ENCODE measurements at places on chromosomes 6 and 20.

- DNase-seq: no peak
Measured at GRCh38 chr20:52150440-52151258, 40.9 kb downstream of the ZFP64 start.

GRCh38 chr6:40871424-40871823, 167.6 kb downstream of the UNC5CL start:
- no peak for DNase-seq

DNA sequence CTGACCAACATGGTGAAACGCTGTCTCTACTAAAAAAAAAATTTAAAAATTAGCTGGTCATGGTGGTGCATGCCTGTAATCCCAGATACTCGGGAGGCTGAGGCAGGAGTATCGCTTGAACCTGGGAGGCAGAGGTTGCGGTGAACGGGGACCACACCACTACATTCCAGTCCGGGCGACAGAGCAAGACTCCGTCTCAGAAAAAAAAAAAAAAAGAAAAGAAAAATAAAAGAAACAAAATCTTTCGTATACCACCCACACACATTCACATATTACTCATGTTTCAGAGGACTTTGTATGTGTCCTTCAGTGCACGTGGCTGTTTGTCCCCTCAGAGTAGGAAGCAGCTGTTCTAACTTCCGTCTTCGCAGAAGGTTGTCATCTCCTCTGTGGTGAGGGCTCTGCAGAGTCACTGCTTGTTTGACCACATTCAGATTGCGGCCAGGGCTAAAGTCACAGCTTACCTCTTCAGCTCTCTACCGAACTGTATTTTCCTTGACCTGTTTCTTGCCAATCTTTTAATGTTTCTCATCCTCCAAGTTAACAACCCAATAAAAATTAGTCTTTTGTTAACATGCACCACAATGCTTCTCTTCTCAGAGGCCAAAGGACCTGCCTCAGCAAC, 36.6 kb upstream of the HIVEP1 start:
- no peak for DNase-seq

DNA sequence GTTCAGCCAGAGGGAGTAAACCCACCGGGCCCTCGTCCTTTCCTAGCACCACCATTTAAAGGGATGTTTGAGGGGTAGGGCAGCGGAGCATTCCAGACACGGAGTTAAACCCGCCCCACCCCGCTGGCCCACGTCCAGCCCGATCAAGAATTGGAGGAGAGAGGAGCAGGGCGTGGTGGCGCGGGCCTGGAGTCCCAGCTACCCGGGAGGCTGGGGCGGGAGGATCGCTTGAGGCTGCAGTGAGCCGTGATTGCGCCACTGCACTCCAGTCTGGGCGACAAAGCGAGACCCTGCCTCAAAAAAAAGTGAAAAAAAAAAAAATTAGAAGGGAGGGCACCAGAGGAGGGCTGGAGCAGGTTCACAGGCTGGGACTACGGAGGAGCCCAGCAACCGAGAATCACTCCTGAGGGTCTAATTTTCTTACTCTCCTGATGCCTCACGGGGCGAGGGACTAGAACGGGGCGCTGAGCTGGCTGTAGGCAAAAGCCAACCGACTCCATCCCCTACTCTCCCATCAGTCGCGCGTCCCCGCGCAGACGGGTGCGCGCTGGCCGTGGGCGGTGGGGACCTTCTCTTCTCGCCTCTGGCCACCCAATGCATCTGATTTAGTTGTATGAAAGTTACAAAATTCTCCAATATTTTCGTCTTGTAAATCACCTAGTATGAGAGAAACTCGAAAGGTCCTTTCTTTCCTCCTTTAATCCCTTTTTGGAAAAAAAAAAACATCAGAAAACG, 6.1 kb upstream of the HSPA1B start:
- peak; percentile 86 for DNase-seq

GRCh38 chr6:15205321-15205720, 40.5 kb upstream of the JARID2 start:
- DNase-seq: no peak

DNA sequence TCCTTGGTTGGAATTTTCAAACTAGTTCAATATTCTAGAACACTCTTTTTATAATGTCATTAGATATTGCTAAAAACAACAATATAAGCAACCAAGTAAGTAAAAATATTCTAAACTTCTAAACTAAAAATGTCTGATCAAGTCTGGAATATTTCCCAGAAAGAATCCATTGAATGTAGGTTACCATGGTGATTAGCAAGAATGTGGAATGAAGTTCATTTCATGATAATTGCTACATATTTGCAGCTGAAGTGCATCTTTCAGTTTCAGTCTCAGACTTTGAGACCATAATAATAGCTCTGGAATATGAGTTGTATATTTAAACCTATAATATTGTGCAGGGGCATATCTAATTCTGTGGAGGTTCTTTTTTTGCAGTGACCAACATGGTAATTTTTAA, 61.0 kb upstream of the NKAIN2 start:
- DNase-seq: no peak

DNA sequence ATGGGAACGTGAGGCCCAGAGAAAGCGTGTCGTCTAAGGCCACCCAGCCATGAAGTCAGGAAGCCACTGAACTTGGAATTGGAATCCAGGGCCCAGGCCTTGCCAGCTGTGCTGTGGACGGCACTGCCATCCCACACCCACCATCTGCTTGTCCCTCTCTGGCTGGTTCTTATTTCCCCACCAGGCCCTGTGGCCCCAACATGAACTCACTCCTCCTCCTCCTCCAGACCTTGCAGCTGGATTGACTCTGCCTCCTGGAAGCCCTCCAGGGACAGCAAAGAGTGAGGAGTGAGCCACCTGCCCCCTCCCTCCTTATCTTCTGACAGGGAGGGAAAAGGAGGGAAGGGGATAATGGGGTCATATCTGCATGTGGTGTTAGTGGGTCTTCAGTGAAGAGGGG, 16.0 kb upstream of the IP6K3 start:
- DNase-seq: no peak

- no peak for DNase-seq
Measured at GRCh38 chr6:83057705-83058321, 7.8 kb downstream of the UBE3D start.

- no peak for DNase-seq
Measured at GRCh38 chr20:18835466-18836256, 22.1 kb downstream of the SCP2D1 start.

GRCh38 chr20:34495916-34496315, 20.3 kb upstream of the DYNLRB1 start:
- no peak for DNase-seq

GRCh38 chr6:90121982-90122381, 174.7 kb downstream of the BACH2 start:
- no peak for DNase-seq

- no peak for DNase-seq
Measured at GRCh38 chr6:45650524-45651135, 272.9 kb upstream of the SUPT3H start.

- DNase-seq: no peak
Measured at GRCh38 chr20:17161673-17162481, 65.0 kb upstream of the PCSK2 start.

DNA sequence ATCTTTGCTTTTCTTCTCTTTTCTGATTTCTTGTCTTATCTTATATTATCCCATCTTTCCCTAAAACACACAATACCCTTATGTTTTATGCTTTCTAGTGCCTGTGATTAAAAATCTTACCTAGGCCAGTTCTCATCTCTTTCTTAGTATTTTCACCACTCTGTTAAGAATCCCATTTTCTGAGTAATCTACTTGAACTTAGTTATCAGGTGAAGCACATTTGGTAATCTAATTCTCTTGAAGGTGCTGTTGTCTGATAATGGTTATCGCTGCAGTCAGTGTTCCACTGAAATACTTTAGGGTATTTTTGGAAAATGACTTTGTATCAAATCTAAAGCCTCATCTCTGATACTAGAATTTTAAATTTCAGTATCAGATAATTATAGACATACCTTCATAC, 192.5 kb upstream of the MAN1A1 start:
- no peak for DNase-seq

DNA sequence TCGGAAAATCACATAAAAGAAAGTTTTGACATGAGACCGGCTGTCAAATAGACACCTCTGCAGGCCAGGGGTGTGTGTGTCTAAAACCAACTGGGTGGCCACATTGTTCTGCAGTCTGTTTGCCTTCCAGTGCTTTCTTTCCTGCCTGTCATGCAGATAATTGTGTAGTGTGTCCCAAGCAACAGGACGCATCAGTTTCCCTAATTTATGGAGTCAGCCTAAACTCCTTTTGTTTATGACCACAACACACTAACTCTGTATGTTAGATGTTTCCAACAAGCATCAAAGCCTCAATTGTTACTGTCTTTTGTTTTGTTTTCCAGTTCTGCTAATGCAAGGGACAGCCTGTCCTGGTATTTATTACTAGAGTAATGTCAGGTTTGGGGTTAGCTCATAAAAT, 205.7 kb downstream of the ATXN1 start:
- no peak for DNase-seq

- DNase-seq: no peak
Measured at GRCh38 chr6:155222506-155222905, 41.3 kb upstream of the CLDN20 start.

DNA sequence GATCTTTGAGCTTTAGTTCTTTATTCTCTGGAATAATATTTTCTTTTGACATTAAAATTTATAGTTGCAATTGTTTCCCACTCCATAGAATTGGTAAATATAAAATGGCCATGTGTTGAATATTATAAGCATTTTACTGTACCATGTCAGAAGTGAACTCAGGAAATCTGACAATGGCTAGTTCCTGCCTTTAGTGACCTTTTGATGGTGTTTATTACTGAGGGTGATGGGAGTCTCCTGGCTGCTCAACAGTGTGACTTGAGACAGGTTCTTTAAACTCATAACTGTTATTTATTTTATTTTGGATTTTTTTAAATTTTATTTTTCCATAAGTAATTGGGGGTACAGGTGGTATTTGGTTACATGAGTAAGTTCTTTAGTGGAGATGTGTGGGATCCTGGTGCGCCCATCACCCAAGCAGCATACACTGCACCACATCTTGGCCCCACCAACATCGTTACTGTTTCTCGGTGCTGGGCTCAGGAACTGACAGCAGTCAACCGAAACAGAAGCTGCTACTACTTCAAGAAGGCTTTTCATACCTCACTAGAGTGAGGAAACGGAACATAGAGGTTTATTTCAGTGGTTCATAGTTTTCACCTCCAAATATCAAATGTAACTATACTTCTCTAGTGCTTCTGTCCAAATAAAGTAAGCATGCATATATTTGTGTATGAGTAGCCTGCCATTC, 90.4 kb downstream of the PLEKHG1 start:
- no peak for DNase-seq

DNA sequence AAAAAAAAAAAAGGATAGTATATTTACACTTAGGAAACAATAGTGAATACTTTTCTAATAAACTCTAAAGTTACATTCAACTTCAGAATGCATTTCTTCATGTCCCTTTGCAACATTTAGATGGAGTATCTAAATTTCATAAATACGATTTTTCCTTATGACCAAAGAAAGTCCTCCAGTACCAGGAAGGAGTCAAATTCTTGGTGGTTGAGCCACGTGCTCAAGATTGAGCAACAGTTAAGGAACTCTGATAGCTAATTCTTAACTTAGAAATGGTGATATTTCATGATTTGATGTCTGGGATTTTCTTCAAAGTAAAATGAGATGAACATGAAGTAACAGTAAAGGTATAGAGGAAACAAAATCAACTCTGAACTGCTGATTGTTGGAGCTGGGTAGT, 92.7 kb downstream of the SASH1 start:
- no peak for DNase-seq

DNA sequence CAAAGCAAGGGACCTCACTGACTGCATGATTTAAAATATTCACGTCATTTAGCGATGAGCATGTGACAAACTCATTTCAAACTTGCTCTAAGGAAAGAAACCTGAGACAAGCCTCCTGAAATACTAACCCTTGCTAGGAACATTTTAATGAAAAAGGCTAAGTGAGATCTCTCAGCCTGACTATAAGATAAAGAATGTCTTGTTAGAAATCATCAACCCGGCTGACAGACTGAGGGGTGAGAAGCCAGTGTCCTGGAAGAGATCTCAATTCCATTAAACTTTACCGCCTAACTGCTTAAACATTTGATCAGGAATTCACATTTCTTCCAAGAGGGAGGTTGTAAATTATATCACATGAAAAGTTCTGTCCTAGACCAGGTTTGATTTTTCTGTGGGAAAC, 274.8 kb upstream of the EXOC2 start:
- no peak for DNase-seq

GRCh38 chr6:34491091-34491430, 25.2 kb downstream of the PACSIN1 start:
- DNase-seq: no peak

GRCh38 chr6:14950103-14950969, 295.5 kb upstream of the JARID2 start:
- DNase-seq: no peak

DNA sequence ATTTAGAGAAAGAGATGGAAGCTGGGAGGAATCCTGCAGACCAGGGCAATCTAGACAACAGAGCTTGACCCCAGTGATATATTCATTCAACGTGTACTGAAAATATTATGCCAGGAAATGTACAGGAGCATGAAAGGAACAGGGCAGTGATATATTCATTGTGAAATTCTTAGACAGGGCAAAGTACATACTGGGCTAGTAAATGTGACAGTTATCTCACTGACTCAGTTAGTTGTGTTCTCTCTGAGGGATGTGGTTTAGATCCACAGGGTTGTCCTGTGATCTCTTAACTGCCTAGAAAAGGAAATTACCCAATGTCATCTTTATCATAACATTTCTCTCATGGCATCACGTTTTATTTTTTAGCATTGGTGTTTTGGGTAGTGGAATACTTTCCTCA, 891.3 kb downstream of the EYS start:
- no peak for DNase-seq

DNA sequence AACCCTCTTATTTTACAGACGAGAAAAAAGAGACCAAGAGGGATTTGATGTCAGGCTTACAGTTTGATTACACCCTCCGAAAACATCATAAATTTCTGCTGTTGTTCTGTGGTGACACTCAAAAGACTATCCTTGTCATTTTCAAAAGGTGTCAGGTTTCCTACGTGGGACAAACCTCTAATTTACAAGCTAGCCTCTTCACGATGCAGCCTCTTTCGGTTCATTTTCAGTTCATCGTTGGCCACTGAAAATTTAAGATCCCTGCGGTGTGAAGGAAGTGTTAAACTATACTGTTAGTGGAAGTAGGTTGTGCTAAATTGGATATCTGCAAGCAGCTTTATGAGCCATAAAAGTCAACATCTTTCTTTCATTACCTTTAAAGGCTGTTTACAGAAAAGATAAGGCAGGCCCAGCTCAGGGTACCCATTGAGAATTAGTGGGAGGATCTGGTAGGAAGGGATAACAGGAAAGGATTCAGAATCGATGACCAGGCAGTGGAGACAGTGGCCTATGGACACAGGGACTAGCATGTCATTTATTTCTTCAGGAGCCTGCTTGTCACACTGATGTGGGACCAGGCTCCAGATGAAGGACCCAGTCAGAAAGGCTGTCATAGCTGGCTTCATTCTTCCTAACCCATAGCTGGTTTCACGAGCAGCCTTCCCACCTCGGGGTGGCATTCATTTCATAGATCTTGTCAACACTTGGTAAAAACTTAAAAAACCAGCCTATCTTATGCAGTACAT, 329.1 kb upstream of the SOX4 start:
- no peak for DNase-seq

- DNase-seq: peak; percentile 87
Measured at GRCh38 chr20:32031007-32031958, 20.8 kb upstream of the HCK start.
